ENCODE measurements at places on chromosomes 11 and 22.

- DNase-seq: peak; percentile 65
Observed at GRCh38 chr11:96222102-96222501, 120.9 kb downstream of the MAML2 start.

- DNase-seq: no peak
Observed at GRCh38 chr11:86418917-86419316, 44.2 kb downstream of the CCDC81 start.

GRCh38 chr11:129598378-129598777, 217.3 kb upstream of the TMEM45B start:
- DNase-seq: no peak

- DNase-seq: peak; percentile 65
Observed at GRCh38 chr11:65427691-65428577, 5.3 kb downstream of the NEAT1 start.

DNA sequence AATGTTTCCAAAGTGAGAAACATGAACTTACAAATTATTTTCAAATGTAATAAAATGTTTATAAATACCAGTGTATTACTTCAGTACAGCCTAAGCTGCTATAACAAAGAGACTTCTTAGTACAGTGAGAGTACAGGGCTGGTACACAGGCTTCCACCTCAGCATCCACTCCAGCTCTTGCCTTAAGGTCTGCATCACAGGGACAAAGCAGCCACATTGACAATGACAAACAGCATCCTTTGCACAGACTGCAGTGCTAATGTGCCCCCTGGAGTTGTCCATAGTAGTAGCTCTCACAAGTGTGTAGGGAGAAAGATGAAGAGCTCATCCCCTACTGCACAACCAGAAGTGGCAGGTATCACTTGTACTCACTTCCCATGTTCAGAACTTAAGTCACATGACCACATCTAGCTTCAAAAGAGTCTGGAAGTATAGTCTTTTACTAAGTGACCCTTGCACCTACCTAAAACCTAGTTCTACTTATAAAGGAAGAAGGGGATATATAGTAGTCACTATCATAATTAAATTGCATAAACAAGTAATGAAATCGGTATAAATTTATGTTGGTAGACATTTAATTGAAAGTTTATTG, 10.7 kb upstream of the LIPT2 start:
- DNase-seq: no peak

- no peak for DNase-seq
Observed at GRCh38 chr11:2130881-2131352, 8.3 kb downstream of the IGF2 start.

GRCh38 chr11:131491503-131491902, 121.1 kb downstream of the NTM start:
- peak; percentile 70 for DNase-seq

DNA sequence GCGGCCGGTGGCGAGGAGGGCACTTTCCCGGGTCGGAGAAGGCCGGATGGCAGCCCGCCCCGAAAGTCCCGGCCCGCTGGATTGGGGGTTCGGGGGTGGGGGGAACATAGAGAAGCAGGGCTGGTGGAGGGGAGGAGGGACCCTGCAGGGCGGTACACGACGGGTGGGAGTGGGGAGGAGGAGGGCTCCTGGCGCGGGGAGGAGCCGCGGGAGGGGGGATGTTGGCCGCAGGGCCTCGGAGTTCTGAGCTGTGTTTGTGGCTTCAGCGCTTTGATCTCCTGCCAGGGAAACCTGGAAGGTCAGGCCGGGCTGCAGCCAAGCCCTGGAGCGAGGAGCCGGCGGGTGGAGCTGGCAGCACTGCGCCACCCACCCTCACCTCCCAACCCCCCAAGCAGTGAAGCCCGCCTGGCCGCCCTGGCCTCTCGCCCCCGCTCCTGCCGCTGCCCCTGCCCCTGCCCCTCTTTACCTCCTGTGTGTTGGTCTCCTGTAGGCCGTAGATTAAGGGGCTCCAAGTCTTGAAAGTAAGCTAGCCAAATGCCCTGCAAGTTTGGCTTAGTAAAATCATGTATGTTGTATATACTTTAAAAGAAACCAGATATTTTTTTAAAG, 30.9 kb downstream of the C22orf31 start:
- DNase-seq: peak; percentile 72

- DNase-seq: no peak
Observed at GRCh38 chr11:73622926-73623593, 23.3 kb upstream of the PLEKHB1 start.

DNA sequence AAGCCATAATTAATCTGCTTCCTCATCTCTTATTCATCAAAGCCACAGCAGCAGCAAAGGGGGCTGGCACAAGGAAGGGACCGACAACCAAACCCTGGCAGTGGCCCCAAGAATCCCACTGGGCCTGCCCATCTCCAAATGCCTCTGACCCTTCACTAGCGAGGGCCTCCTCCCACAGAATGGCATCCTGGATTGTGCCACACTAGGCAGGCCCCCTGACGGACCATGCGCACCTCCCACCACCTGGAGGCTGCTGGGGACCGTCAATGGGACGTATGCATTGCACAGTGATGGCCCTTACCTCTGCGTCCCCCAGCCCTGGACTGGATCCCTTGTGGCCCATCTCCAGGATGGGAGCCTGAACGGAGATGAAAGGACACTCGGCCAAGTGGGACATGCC, 4.1 kb upstream of the RTN4R start:
- no peak for DNase-seq

DNA sequence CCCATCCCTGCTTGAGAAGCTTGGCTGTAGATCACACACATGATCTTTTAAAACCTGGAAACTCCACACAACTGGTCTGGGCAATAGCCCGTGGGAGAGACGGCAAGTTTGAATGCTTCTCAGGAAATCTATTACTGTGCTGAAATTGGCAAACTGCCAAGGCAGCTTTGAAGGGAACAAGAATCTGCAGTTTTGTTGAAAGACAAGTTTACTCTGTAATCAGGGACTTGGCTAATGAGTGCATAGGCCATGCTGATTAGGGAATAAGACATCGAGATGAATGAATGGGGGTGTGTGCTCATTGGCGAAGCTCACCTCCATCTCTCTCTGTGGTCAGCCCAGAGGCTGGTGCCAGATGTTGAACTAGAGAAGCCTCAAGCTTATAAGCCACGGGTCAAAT, 218.8 kb downstream of the HIPK3 start:
- peak; percentile 71 for DNase-seq

DNA sequence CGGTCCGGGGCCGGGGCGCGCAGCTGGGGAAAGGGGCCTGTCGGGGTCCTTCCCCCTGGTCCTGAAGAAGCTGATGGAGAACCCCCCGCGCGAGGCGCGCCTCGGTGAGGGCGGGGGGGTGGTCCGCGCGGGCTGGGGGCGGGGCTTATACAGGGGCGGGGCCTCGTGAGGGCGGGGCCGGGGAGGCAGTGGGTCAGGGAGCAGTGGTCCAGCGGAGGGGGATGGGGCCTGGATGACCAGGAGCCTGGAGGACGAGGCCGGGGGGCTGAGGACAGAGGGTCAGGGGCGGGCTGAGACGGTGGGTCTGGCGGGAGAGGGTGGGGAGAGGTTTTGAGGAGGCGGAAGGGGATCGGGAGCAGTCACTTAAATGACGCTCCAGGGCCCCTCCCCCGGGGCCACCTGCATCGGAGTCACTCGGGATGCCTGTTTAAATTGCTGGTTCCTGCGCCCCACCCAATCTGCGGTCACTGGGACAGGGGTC, 396 bp downstream of the TEF start:
- DNase-seq: no peak

GRCh38 chr11:10943968-10944367, 86.1 kb upstream of the ZBED5 start:
- DNase-seq: peak; percentile 20

GRCh38 chr11:66568124-66568916, at the start of gene CTSF:
TSS of gene CTSF (minus strand) at chr11:66568606. CDS start at chr11:66568486, 120 bp downstream.
- peak; percentile 64 for DNase-seq

GRCh38 chr11:76771446-76772099, 11.6 kb upstream of the TSKU start:
- DNase-seq: no peak

DNA sequence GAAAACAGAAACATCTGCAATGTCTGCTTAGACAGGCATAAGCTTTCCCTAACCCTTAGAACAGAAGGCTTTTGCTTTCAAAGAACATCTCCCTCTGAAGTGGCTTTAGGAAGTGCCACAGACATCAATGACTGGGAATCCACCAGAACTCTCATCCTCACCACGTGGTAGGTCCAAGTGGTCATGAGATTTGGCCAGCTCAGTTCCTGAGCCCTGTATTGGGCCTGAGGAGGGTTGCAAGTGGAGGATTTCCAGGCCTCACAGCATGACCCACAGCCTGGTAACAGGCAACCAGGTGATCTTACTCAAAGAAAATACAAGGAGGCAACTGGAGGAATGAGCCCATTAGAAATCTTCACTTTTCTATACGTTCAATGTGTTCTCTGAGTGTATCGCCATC, 1.6 kb downstream of the CASP1 start:
- DNase-seq: no peak

DNA sequence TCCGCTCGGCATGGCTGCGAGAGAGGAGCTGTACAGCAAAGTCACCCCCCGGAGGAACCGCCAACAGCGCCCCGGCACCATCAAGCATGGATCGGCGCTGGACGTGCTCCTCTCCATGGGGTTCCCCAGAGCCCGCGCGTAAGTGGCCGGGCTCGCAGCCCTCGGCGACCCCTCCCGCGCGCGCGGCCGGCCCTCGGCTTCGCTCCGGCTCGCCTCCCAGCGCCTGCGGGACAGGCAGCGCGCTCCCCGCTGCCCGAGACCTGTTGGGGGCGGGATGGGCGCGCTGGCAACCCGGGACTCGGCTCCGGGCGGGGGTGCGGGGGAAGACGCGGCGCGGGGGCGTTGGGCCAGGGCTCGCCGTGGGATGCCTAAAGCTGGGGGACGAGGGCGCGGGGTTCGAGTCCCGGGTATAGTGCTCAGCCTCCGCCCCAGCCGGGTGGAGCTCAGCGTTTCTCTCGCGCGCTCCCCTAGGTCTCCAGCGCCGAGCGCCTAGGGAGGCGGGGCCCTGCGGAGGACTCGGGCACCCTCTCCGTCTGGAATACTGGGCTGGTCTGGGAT, 630 bp downstream of the UBASH3B start:
- DNase-seq: peak; percentile 57
